Activated naive CD4-positive, alpha-beta T cell treated with anti-CD3 and anti-CD28 coated beads, Interleukin-2, amount 50 U/mL, for 16 hours (primary cell): ENCODE measurements at places on chromosomes 1 and 21.

DNA sequence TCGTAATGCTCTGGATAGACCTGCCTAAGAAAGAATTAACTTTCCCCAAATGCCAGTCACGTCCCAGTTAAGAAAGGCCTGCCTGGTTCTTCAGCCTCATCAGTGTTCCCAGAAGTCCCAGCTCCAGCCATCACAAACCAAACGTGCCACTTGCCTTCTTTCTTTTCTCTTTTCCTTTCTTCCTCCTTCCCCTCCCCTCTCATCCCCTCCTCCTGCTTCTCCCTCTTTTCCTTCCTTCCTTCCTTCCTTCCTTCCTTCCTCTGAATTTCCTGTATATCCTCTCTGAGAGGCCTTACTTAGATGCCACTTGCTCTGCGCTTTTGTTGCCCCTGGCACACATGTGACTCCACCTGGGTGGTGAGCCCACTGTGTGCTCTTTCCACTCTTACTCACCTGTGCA, 228.2 kb downstream of the NFIA start:
- DNase-seq: no peak

GRCh38 chr1:161740921-161741320, 8.7 kb upstream of the DUSP12 start:
- DNase-seq: no peak

GRCh38 chr21:46058431-46059145, 39.3 kb upstream of the COL6A2 start:
- no peak for DNase-seq

- no peak for DNase-seq
Measured at GRCh38 chr1:243213045-243213787, 41.9 kb downstream of the CEP170 start.
